Trophoblast cell (in vitro differentiated cells and primary cell): ENCODE measurements at places on chromosomes 5 and 9.

GRCh38 chr5:368183-369084 lies 46.9 kb downstream of the AHRR start:
- DNase-seq: no peak

GRCh38 chr5:39267186-39267585 lies 47.8 kb upstream of the FYB1 start:
- peak; percentile 48 for DNase-seq

DNA sequence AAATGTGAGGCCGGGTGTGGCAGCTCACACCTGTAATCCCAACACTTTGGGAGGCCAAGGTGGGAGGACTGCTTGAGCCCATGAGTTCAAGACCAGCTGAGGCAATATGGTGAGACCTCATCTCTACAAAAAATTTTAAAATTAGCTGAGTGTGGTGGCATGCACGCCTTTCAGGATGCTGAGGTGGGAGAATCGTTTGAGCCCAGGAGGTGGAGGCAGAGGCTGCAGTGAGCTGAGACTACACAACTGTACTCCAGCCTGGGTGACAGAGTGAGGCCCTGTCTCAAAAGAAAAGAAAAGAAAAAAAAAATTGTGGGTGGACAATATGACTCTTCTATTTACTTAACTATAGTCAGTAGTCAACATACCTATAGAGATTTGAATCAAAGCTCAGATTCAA lies 4.8 kb downstream of the CHD1 start:
- DNase-seq: no peak

DNA sequence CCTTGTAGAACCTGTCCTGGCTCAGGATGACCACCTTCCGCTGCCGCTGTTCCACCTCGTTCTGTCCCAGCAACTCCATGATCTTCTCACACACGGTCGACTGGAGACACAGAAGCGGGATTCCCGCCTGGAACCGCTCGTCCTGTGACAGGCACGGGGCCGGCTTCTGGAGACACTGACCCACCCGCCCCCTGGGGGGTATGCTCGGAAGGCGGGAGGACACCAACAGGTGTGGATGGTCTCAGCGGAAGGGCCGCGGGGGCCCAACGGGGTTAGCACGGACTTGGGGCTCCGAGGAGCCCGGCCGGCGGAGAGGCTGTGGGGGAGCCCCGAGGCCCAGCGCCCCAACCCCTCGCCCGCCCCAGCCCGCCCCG lies 530 bp downstream of the UCK1 start:
- peak; percentile 59 for DNase-seq

- no peak for DNase-seq
Measured at GRCh38 chr5:160152287-160152686, 33.0 kb upstream of the PWWP2A start.

- DNase-seq: no peak
Measured at GRCh38 chr9:110208031-110208430, at the start of gene C9orf152. TSS of gene C9orf152 (minus strand) at chr9:110208159. CDS start at chr9:110207579, 580 bp downstream.

DNA sequence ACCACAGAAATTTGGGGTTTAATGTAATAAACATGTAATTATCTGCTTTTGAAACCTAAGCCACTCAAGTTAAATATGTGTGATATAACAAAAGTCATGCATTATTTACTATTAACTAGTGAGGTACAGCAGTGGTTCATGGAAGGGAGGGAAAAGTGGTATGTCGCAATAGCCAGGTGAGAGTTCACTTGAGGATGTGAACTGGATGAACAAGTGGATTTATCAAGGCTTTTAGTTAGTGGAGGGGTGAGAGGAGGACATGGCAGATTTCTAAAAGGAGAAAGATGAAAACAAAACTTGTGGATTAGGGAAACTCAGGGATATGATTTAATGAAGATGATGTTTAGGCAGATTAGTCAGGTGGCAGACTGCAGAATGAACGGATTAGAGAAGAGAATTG lies 141.3 kb upstream of the NFIB start:
- no peak for DNase-seq
